Heart right ventricle (tissue), 16 donors: ENCODE measurements at places on chromosomes 3 and 15. TPM values are rescaled to one million over a fixed set of nuclear protein-coding genes. Genes with fewer than 3 reads are reported as not detected.

Gene ACVR2B
- polyA plus RNA-seq, result 0.43 TPM

Gene PRSS50
- polyA plus RNA-seq, result 0.43 TPM

Gene B3GALNT1
- 19.5 TPM for polyA plus RNA-seq

DNA sequence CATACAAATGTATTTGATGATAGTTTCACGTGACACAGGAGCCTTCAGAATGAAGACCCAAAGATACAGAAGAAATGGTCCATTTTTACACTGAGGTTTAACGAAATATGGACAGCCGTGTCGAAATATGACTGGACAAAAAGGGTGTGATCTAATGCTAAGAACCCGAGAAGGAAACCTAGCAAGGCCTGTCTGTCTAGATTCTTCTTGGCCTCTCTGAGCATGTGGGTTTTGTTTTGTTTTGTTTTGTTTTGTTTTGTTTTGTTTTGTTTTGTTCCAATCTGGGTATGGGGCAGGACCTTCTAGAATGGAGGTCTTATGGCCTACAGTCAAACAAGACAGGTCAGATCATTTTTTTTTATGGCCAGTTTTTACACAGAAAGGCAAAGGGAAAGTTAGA lies 242.7 kb upstream of the STT3B start:
- DNase-seq, result no peak

DNA sequence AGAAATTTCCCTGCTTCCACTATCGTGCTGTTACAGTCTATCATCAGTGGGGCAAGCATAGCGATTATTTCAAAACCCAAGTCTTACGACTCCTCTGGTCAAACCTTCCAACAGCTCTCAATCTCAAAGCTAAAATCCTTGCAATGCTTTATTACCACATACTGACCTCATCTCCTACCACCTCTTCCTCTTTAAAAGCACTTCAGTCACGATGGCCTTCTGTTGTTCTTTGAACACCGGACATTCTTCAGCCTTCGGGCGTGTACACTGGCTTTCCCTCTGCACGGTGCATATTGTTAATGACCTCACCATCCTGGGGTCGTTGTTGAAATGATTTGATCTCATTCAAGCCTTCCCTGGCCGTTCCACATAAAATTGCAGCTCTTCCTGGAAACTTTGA lies 31.1 kb downstream of the MAGEL2 start:
- no peak for DNase-seq

GRCh38 chr3:9260305-9260704 lies 10.9 kb upstream of the SRGAP3 start:
- DNase-seq, result no peak

GRCh38 chr3:45187694-45188141 lies 38.4 kb downstream of the TMEM158 start:
- DNase-seq, result no peak

Gene LYZL4
- polyA plus RNA-seq, result not detected

Gene CHRM5
- polyA plus RNA-seq, result not detected

GRCh38 chr3:128068156-128068620 lies 16.0 kb downstream of the SEC61A1 start:
- DNase-seq, result no peak

Gene FAM162A
- polyA plus RNA-seq, result 219 TPM

GRCh38 chr3:72309661-72310418 lies 524.9 kb upstream of the PROK2 start:
- DNase-seq, result no peak

Gene CADM2
- polyA plus RNA-seq, result 0.44 TPM

Gene DNAJA4
- polyA plus RNA-seq, result 226 TPM

Gene NRG4
- polyA plus RNA-seq, result not detected
